ENCODE measurements at places on chromosomes 2 and 18.

GRCh38 chr18:69400253-69400975, at the start of gene DOK6:
DOK6 (plus strand) TSS chr18:69400888.
- no peak for DNase-seq

DNA sequence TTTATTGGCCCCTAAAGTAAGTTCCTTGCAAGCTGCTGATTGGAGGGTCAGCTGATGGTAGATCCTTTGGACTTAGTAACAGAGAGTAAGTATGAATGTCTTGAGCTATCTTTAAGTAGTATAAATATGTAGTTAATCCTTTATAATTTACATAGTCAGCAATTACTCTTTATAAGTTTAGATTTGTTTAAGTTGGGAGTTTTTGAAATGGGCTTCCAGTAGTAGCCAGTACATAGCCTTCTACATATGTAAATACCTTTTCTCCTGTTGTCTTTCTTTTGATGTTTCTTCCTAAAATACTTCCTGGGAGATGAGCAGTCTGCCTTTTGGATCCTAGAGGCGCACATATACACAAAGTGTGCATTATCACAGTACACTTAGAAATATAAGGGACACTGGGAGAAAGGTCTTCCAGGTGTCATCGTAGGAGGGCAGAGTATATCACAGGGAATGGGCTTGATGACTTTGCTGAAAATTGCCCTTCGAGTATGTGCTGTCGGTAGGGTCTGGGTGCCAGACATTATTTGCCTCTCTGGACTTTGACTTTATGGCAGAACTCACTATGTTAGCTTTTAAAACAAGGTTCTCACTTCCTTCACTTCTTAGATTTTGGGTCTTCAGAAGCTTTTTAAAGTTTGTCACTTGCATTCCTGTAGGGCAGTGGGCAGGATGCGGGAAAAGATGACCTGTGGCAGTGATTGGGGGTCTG, 21.6 kb downstream of the TTLL4 start:
- DNase-seq = no peak

- DNase-seq = no peak
Observed at GRCh38 chr18:34221971-34222306, 2.8 kb downstream of the NOL4 start.

DNA sequence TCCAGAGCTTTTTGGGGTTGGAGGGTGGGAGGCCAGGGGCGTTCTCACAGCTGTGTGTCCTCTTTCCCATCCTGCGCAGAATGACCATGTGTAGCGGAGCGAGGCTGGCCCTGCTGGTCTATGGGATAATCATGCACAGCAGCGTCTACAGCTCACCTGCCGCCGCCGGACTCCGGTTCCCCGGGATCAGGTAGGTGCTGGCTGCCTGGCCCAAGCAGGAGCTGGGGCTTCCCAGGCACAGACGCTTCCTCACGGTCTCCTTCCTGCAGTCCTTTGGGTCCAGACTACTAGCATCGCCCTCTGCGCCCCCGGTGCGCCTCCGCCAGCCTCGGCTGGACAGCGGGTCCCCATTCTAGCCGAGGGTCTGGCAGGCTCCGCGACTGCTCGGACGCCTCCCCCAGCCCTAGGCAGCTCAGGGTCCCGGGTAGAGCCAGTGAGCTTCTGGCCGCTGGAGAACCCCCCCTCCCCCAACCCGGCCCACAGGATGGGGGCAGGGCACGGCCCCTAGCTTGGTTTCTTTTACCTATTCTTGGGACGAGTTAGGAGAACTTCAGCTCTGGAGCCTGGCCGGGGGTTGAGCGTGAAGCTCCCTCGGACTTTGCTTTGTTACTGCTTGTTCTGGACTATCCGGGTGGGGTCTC, 756 bp downstream of the ADCYAP1 start:
- no peak for DNase-seq

GRCh38 chr2:30239308-30239985, 8.1 kb downstream of the LBH start:
- no peak for DNase-seq

GRCh38 chr18:22098563-22098989, 70.8 kb upstream of the GATA6 start:
- DNase-seq = no peak

DNA sequence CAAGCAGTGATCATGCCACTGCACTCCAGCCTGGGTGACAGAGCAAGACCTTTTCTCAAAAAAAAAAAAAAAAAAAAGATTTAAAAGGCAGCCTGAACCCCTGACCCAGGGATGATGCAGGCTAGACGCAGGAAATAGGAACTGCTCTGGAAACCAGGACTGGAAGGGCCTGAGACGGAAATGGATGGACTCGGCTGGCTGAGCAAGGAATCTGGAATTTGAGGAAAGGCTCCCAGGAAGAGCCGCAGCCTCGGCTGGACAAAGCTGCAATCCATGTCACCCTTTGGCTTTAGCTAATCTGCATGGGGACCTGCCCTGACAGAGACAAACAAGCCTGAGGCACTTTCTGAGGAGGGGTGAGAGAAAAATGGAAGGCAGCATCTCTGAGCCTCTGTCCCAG, 55.0 kb upstream of the DAPL1 start:
- DNase-seq = no peak

DNA sequence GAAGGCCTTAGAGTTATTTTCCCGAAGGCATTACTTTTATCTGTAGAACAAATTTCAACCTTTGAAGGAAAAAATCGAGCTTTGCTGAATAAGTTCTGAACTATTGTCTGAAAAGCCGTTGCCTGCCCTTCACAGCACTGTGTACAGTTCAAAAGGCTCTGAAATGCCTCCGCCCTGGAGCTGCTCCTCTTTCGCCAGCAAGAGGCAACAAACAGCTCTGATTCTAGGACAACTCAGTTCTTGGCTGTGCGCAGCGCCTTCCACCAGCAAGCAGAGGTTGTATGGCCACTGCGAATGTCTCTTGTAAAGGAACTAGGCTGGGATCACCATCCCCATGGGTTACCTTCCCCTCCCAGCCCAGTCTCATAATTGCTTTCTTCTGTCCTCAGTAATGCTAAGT, 308.5 kb downstream of the GBX2 start:
- DNase-seq = no peak

DNA sequence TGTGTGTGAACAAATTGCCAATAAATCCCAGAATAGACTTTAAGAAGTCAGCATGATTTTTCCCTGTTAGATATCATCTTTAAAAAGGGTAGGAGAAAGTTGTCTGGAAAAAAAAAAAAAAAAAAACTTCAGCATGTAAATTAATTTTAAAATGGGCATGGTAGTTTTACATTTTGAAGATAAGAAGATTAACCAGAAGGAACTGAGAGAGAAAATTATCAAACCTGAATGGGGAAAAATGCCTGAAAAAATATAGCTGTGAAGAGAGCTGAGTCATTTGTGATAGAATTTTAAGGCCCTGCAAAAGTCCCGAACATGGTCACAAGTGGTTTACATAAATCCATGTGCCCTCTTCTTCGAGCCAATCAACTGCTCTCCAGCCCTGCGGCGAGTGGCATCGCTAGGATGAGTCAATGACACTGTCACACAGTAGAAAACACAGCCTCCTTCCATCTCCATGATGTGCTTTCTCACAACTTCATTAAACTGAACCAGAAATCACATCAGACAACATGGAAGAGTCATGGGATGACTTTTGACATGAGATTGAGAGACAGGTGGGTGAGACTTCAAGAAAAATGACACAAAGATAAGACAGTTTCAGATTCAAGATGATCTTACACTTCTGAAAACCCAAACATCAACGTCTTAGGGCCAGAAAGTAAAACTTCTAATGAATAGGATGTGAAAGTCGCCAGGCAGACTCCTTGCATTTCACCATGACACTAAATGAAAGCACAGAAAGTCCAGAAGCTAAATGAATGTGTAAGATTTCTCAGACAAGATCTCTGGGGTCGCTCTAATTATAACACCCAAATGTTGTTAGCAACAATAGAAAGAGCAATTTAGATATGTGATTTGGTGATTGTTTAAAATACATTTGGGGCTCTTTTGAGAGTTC, 273.0 kb upstream of the ID2 start:
- DNase-seq = peak; percentile 22

DNA sequence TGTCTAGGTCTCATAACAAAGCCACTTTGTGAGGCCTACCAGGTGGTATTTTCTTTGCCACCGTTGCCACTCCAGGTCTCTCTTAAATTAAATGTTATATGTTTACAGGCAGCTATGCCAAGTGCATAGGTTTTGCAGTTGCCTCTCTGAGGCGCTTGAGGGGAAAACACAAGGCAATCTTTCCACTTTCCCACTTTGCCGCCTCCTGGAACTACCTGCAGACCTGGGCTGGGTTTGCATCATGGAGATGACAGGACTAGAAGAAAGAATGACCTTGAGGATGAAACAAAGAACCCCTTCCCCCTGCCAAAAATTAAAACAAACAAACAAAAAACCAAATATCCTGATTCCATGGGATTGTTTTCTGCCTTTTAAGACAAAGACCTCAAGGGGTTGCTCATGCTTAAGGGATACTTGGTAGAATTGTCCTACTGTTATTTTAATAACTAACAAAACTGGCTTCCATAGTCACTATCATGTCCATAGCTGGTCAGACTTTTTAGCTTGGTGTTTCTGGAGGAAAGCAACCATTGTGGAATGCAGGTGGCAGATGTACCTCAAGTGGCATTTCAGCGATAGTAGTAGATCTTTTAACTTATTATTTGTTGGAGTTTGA, 159.9 kb downstream of the PRPF40A start:
- no peak for DNase-seq

GRCh38 chr2:3839476-3839875, 136.1 kb downstream of the DCDC2C start:
- no peak for DNase-seq

DNA sequence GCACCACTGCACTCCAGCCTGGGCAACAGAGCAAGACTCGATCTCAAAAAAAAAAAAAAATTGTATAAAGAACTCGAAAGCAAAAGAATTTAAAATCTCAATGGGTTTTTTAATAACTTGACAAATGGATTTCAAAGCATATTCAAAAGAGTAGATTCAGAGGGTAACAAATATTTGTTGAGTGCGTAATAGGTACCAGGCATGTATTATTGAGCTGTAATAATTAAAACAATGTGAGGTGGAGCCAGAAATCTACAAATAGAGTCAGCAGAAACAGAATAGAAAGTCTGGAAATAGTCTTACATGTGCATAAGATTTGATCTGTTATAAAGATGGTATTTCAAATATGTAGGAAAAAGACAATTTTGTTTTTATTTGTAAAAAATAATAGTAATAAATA, 19.1 kb upstream of the RAB11FIP5 start:
- no peak for DNase-seq

- no peak for DNase-seq
Observed at GRCh38 chr2:85996591-85996990, 107.8 kb upstream of the ST3GAL5 start.

- no peak for DNase-seq
Observed at GRCh38 chr2:127217470-127218325, 2.4 kb downstream of the CYP27C1 start.

GRCh38 chr18:74412116-74412880, 44.8 kb downstream of the DIPK1C start:
- no peak for DNase-seq

- DNase-seq = no peak
Observed at GRCh38 chr18:37412829-37413228, 152.8 kb downstream of the CELF4 start.

- peak; percentile 11 for DNase-seq
Observed at GRCh38 chr2:26692279-26692896, at the start of gene KCNK3. KCNK3 (plus strand) TSS chr2:26692722; CDS start chr2:26692876, 154 bp downstream.

- no peak for DNase-seq
Observed at GRCh38 chr18:44458777-44459176, 221.9 kb upstream of the SETBP1 start.

DNA sequence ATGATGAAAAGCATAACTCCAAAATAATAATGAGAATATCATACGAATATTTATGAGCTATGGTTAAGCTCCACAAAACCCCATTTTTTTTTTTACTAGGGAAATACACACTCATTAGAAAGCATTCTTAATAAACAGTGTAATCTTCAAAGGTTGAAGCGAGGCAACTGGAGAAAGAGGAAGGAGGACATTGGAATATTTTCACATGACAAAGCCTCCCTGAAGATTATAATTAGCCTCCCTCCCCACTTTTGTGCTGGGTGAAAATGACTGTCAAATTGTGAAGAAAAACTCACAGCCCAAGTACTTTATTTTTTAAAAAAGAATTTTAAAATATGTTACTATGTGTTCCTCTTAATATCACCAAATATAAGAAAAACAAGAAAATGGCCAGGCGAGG, 64.1 kb upstream of the NFU1 start:
- DNase-seq = no peak

DNA sequence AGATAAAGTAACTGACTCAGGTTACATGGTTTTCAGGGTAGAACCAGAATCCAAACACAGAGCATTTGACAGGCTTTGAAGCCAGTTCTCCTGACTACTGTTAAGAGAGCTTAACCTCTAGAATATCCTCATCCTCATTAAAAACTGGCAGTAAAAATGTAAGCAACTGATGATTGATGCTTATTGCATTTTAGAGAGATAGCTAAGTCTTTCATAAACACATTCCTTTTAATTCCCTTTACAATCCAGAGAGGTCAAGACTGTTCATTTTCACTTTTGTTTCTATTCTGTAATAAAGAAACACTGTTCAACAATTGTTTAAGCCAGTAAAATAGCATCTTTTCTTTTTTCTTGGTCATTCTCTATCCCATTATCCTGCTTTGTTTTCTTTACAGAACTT, 53.9 kb upstream of the RAB27B start:
- DNase-seq = no peak

DNA sequence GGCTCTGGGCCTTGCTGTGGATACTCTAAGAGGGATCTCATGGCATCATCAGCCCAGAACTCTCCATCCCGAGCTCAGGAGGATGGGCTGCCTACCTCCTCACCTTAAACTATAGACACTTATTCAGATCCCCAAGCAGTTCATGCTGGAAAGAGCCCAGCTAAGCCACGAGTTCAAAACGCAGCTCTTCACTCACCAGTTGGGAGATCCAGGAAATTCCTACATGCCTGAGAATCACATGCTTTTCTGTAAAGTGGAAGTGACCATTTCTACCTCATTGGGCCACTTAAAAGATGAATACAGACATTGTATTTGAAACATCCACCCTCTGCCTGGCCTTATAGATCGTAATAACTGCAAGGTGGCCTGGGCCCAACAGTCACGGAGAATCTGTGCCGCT, 6.6 kb downstream of the ATOH8 start:
- no peak for DNase-seq

- DNase-seq = no peak
Observed at GRCh38 chr2:235643680-235644511, 150.1 kb downstream of the AGAP1 start.

- DNase-seq = no peak
Observed at GRCh38 chr2:168519534-168520308, 63.6 kb downstream of the CERS6 start.

GRCh38 chr18:59549503-59550173, 147.6 kb downstream of the CCBE1 start:
- DNase-seq = no peak

DNA sequence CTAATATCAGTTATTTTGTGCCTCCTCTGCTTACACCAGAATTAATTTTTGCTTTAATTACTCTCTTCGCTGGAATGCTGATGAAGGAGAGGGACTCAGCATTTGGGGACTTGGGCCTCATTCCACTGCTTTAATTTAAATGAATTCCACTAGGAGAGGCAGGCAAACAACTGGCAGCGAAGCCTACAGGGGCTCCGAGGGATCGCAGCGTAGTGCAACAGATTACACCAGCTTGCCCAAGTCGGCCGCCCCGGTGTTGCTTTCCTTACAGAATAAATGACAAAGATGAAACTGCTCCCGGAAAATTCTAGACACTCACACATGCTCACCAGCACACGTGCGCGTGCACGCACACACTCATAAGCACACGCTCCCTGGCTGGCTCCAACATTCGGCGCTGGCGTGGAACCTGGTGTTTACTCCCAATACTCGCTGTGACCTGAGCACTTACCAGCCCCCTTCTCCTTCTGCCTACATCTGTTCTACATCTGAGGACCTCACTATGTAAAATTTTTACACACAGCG, 175.4 kb downstream of the ZNF521 start:
- no peak for DNase-seq

GRCh38 chr2:205051417-205051816, 506.1 kb downstream of the PARD3B start:
- DNase-seq = no peak
